ENCODE measurements at places on chromosomes 12 and 14.

DNA sequence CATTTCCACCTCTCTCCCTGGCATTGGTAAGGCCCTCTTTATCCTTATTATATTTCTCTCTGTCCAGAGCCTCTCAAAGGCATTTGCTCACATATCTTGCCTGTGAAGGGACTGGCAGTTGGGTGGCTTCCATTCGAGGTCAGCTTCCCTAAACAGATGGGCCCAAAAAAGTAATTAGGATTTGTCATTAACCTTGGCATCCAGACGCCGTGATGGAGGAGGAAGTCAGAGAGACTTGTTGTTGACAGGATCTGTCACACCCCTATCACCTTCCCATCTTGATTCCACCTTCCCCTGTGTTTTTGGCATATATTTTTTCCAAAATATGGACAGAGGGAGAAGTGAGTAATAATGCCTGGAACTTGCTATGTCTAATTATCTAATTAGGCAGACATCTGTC, 54.0 kb upstream of the OAS1 start:
- DNase-seq, result no peak

GRCh38 chr12:119594772-119595445, 1.3 kb downstream of the TMEM233 start:
- no peak for DNase-seq

DNA sequence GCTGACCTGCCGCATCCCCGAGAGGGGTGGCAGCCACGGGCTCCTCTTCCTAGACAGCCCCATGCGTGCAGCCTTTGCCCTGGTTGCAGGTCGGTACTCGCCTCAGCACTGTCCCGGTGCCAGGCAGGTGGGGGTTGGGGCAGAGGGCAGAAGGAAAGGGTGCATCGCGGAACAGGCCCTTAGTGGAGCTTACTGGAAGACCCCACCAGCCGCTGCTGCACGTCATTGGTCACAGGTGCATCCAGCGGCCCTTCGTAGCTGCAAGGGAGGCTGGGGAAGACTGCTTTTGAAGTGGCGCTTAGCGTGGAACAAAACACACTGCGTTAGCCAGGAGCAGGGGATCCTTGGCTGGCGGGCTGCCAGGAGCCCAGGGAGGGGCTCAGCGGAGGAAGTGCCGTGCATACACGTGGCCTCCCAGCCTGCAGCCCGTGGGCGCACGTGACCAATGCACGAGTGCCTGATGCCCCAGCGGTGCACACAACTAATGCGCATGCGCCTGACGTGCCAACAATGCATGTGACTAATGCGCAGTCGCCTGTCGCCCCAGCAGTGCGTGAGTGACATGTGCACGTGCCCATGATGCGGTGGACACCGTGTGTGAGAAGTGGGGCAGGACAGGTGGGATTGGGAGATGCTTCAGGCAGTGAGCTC, 5.0 kb upstream of the EP400 start:
- no peak for DNase-seq

DNA sequence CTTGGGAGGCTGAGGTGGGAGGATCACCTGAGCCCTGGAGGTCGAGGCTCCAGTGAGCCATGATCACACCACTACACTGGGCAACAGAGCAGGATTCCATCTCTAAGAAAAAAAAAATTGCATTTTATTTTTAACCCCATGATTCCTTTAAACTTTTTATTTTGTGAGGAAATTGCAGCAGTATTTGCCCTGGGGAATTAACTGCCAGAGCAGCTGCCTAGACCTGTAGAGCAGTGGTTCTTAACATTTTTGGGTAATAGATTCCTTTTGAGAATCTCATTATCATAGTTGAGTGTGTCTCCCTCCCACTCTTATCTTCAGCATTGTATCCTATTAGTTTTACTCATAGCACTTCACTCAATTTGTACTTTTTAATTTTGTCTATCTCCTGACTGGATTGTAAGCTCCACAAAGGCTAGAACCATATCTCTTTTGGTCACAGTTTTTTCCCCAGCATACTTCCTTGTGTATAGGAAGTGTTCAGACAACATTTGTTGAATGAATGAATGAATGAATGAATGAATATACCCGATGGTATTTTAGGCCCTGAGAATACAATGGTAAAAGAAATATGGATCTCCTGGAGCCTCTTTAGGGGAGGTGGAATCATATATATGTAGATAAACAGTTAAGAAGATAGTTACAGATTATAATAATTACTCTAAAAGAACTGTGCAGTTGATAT, 40.6 kb downstream of the BRMS1L start:
- DNase-seq, result no peak

Measured in NCI-H2081 treated with DMSO at 0.1 percent for 48 hours (cell line).